ENCODE measurements at places on chromosomes 5 and 9.

GRCh38 chr5:56871777-56872176, 37.6 kb upstream of the SETD9 start:
- no peak for DNase-seq

DNA sequence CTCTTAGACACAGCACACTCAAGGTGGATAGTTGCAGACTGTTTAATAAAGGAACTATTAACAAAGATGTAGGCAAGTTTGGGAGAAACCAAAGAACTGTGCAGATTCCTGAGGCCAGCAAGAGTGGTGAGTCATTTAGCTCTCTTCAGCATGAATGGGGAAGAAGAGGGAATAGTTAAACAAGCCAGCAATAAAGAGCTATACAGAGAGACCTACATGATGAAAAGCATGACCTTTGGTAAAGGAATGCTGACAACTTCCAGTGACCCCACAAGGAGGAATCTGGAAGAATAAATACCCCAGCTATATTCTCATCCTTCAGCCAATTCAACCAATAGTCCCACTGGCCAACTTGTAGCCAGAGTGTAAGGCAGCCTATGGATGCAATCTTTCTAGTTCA, 706.0 kb upstream of the GRAMD2B start:
- peak; percentile 85 for DNase-seq

DNA sequence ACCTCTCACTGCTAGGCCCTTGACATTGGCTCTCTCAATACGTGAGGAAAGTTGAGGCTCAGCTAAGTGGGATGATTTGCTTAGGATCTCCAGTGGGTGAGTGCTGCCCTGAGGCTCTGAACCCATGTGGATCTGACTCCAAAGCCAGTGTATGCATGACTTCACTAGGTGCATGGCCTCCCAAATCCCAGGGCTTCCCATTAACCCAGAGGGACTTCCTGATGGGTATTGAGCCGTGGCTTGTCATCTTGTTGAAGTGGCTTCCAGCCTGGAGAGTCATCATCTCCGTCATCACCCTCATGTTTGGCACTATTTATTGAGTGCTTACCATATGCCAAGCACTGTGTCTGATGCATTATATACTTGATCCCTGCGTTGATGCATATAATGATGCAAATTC, 37.3 kb upstream of the TEX48 start:
- no peak for DNase-seq

- peak; percentile 68 for DNase-seq
These were observed 63.7 kb downstream of the GLIS3 start for GRCh38 chr9:4235871-4236804.

DNA sequence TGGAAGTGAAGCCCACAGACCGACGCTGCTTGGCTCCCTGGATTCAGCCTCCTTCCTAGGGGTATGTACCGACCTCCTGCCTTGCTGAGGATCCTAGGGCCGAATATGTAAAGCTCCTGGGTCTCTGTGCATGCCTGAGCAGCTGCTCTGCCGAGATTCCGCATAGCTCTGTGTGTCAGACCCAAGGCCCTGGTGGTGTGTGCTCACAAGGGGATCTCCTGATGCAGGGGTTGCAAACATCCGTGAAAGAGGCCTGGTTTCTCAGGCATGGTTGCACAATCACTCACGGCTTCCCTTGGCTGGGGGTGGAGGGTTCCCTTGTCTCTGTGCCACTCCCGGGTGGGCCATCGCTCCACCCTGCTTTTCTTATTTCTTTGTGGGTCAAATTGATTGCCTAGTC, 19.9 kb upstream of the SVEP1 start:
- no peak for DNase-seq

- no peak for DNase-seq
These were observed 9.5 kb downstream of the FBXO10 start for GRCh38 chr9:37566716-37567115.

DNA sequence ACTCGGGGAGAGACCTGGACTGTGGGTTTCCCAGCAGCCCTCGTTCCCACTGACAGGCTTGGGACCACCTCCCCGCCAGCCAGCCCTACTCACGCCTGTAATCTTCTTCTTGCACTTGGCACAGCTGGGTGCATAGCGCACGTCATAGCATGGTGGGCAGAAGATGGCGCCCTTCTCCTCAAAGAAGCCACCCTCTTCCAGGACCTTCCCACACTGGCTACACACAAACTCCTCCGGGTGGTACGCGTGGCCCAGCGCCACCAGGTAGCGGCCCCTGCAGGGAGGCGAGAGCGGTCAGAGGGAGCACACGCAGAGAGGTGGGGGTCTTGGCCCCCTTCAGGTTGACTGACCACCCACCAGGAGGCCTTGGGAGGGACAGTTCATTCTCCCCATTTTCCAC, 9.4 kb downstream of the PDLIM7 start:
- no peak for DNase-seq

GRCh38 chr9:128121924-128122808, 5.4 kb downstream of the PTGES2 start:
- no peak for DNase-seq

- DNase-seq, result peak; percentile 53
These were observed 18.0 kb upstream of the GABBR2 start for GRCh38 chr9:98726735-98727134.

GRCh38 chr5:97923496-97923895, 740.4 kb upstream of the RIOK2 start:
- no peak for DNase-seq

GRCh38 chr5:165559645-165560044, 2054.2 kb downstream of the MAT2B start:
- no peak for DNase-seq

GRCh38 chr5:52943285-52943684, 45.9 kb upstream of the ITGA2 start:
- no peak for DNase-seq

- no peak for DNase-seq
These were observed 262.5 kb downstream of the NFIB start for GRCh38 chr9:14051419-14051818.

DNA sequence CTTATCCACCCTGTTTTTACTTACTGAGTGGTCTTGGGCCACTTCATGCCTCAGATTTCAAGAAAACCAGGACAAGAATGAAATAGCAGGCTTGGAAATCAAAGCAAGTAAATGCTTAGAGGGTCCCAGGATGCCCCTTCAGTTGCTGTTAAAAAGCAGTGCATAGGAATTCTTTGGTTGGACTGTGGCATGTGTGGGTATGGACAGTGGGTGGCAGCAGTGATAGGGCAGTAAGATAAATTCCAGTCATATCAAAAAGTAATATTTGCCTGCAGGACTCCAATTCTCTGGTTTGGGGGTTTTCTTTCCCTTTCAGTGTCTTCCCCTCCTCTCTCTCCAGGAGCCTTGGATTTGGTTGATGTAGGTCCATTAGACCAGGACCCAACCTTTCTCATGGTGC, 306.7 kb upstream of the CLINT1 start:
- no peak for DNase-seq

- DNase-seq, result no peak
These were observed 89.2 kb downstream of the TEK start for GRCh38 chr9:27198190-27198589.

DNA sequence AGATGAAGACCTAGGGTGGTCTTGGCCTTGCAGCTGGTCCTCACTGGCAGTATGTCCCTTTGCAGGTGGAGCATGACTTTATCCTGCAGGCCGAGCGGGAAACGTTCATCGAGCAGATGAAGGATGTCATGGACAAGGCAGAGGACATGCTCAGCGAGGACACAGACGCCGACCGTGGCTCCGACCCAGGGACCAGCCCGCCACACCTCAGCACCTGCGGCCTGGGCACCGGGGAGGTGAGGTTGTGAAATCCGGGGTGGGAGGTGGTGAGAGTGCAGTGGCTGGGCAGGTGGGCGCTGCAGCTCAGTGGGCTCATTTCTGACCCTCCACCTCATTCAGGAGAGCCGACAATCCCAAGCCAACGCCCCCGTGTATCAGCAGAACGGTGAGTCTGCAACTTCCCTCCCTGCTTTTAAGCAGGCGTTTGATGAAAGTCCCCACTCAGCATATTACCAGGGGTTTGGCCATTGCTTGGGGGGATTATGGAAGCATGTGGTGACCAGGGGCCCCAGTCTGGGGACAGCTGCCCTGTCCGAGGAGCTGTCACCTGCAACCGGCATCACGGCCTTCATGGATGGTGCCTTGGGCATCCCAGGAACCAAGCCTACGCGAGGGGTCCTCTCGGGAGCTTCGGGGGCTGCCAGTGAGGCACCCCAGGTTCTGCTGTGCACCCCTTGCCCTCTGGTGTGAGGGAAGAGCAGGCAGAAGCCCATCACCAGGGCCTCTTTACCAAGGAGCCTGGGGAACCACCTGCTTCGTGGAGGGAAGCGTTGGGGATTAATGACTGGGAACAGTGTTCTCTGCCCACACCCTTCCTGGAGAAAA, 84.0 kb downstream of the WNK2 start:
- DNase-seq, result no peak

GRCh38 chr9:117365438-117365837, 49.4 kb downstream of the ASTN2 start:
- no peak for DNase-seq

DNA sequence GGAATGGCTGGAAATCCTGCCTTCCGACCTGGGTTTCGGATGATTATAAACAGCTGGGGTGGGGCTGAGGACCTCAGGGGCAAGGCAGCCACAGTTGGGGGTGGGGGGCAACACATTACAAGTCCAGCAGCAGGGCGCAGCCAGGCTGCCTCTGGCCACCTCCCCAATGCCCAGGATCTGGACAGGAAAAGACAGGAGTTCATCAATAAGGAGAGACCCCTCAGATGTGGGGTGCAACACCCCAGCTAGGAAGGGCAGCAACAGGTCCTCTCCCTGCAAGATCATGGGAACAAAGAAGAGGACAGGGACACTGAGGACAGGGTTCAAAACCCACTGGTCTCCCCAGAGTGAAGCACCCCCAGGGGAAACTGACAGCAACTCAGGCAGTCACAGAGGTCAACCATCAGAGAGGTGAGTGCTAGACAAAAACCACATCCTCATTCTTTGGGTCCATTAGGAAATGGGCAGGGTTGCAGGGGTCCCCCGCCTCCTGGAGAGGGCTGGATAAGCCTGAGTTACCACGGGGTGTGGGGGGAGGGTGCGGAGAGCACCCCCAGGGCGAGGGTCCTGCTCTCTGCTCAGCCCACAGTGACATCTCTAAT, 33.5 kb downstream of the SEMA4D start:
- no peak for DNase-seq

GRCh38 chr5:116492016-116492623, 82.5 kb downstream of the SEMA6A start:
- DNase-seq, result peak; percentile 87

- DNase-seq, result no peak
These were observed 241.5 kb upstream of the COX7C start for GRCh38 chr5:86376214-86376613.

DNA sequence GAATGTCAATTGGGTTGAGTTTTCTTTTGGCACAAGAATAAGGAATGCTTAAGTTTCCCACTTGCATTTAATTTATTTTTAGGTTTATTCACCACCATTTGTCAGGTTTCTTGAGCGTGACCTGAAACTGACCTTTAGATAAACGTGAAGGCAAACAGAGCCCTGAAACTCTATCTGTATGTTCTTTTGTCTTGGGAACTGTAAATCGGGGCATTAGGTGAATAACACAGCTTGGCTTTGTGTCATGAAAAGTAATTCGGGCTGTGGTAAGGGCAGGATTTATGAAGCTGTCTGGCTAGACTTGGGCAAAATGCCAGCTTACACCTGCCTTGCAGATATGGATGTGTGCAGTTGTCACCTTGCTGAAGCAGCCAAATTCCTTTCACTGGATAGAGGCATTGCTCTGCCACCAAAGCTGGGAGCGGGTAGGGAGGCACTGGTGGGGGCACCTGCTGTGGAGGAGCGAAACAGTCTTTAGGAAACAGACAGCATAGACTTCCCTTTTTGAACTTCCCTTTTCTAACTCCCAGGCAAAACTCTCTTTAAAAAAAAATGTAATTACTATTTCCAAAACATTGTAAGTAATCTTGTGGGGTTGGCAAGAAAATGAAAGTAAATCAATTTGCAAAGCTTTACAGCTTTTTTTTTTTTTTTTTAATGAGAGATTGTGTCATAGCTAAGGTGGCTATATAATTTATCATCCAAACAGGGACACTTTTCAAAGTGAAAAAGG, 545.2 kb downstream of the CSNK1G3 start:
- DNase-seq, result no peak

GRCh38 chr5:124274949-124275348, 471.5 kb downstream of the ZNF608 start:
- DNase-seq, result peak; percentile 43

DNA sequence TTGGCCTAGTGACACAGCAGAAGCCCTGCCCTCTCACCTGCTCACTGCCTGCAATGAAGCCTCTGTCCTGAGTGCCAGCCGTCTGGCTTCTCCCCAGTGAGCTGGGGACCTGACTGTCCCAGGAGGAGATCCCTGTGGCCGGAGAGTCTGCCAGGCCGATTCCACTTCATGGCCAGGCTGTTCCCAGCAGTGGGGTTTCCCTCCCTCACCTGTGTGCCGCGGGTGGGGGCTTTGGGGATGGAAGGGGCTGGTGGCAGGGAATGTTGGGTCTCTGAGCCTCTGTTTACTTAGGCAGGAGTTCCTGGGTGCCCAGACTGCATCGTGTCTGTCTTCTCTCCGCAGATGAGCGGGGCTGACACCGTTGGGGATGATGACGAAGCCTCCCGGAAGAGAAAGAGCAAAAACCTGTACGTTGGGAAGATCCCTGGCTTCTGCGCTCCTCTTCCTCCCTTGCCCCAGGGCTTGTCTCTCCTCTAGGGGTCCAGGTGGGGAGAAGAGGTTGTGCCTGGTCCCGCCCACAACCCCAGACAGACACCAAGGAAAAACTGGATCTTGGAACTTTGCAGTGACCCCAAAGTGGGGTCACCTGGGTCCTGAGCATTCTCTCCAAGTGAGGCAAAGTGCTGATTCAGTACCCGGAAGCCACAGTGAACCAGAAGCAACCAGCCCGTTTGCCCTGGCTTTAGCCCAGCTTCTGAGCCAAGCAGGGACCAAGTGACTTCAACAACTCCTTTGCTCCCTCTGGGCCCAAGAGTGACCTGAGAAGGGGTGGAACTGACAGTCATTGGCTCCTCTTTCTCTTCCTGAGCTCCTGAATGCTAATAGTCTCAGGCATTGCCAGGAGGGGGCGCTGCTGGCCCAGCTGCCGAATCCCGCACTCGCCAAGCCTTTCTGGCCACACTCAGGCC, 127.7 kb downstream of the RGS3 start:
- peak; percentile 72 for DNase-seq

DNA sequence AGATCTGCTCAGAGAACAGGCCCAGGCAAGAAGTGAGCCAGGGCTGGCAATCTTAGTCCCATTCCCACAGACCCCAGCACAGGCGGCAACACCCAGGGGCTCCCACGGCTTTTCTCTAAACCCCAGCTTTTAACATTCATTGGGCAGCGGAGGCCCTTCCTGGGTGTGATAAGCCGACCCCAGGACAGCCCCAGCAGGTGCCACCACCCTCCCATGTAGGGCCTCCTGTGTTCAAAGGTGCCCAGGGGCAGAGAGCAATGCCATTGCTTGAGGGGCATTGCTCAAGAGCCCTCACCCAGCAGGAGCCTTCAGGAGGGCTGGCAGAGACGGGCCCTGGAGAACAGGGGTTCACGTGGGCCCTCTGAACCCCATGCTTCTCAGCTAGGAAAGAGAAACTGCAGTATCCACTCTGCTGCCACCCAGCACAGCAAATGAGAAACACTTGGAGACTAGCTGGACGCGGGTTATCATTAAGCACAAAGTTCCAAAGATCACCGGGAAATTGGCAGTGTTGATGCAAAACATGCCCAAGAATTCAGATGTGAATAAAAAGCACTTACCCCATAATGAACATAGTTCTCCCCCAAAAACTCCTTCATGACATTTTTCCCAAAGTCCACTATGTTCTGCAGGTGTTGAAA, 13.9 kb downstream of the IPPK start:
- no peak for DNase-seq
